Bronchus fibroblast of lung (primary cell): ENCODE measurements at places on chromosomes 2 and 18. TPM values are rescaled to one million over a fixed set of nuclear protein-coding genes. Genes with fewer than 3 reads are reported as not detected.

The STARD6 gene
- total RNA-seq, result 0.15 and 0.34 TPM in 2 replicates

The BOLL gene
- total RNA-seq, result not detected in 2 replicates

The TMEM178A gene
- 0.84 TPM in 1 of 2 replicates, not detected in the other for total RNA-seq

The LBH gene
- total RNA-seq, result 6.7 and 8.3 TPM in 2 replicates

The DNPEP gene
- 42.2 and 45.6 TPM in 2 replicates for total RNA-seq

The GKN2 gene
- not detected in 2 replicates for total RNA-seq

The IL36RN gene
- total RNA-seq, result not detected in 2 replicates

The MXD1 gene
- total RNA-seq, result 1.3 and 2.2 TPM in 2 replicates

The SERPINB10 gene
- 1.7 TPM in 1 of 2 replicates, not detected in the other for total RNA-seq

The OTX1 gene
- under 0.01 and 0.17 TPM in 2 replicates for total RNA-seq

The CTLA4 gene
- total RNA-seq, result not detected in 2 replicates

The FOXI3 gene
- not detected in 2 replicates for total RNA-seq

The CNGA3 gene
- total RNA-seq, result not detected in 2 replicates

The CABYR gene
- total RNA-seq, result 6.7 and 7.6 TPM in 2 replicates

The SIX3 gene
- total RNA-seq, result not detected in 2 replicates

The LRRC30 gene
- total RNA-seq, result not detected in 2 replicates

The ZC3H6 gene
- 1.3 and 1.5 TPM in 2 replicates for total RNA-seq

The LIPG gene
- total RNA-seq, result 10.8 and 13.7 TPM in 2 replicates

The ITGAV gene
- total RNA-seq, result 30.8 and 37.2 TPM in 2 replicates

The VWA3B gene
- not detected in 2 replicates for total RNA-seq

The FBXO48 gene
- 0.30 and 0.67 TPM in 2 replicates for total RNA-seq
